NCI-H69 (cell line): ENCODE measurements at places on chromosomes 5 and 9.

GRCh38 chr5:150114102-150114641 is 27.8 kb upstream of the CSF1R start:
- no peak for DNase-seq

DNA sequence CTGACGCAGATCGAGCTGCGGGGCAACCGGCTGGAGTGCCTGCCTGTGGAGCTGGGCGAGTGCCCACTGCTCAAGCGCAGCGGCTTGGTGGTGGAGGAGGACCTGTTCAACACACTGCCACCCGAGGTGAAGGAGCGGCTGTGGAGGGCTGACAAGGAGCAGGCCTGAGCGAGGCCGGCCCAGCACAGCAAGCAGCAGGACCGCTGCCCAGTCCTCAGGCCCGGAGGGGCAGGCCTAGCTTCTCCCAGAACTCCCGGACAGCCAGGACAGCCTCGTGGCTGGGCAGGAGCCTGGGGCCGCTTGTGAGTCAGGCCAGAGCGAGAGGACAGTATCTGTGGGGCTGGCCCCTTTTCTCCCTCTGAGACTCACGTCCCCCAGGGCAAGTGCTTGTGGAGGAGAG is 4.6 kb upstream of the PHYHD1 start:
- no peak for DNase-seq

- DNase-seq, result no peak
Observed at GRCh38 chr5:119741691-119742090, 112.3 kb downstream of the FAM170A start.

DNA sequence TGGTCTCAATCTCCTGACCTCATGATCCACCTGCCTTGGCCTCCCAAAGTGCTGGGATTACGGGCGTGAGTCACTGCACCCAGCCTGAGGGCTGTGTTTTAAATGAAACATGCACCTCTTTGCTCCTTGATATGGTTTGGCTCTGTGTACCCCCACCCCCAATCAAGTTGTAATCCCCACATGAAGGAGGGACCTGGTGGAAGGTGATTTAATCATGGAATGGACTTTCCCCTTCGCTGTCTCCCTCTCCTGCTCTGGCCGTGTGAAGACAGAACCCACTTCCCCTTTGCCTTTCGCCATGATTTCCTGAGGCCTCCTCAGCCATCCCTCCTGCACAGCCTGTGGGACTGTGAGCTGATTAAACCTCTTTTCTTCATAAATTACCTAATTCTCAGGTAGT is 12.5 kb upstream of the NOTCH1 start:
- no peak for DNase-seq

GRCh38 chr9:107620236-107620635 is 130.7 kb upstream of the KLF4 start:
- DNase-seq, result no peak

GRCh38 chr5:52837068-52837467 is 49.4 kb downstream of the ITGA1 start:
- no peak for DNase-seq

DNA sequence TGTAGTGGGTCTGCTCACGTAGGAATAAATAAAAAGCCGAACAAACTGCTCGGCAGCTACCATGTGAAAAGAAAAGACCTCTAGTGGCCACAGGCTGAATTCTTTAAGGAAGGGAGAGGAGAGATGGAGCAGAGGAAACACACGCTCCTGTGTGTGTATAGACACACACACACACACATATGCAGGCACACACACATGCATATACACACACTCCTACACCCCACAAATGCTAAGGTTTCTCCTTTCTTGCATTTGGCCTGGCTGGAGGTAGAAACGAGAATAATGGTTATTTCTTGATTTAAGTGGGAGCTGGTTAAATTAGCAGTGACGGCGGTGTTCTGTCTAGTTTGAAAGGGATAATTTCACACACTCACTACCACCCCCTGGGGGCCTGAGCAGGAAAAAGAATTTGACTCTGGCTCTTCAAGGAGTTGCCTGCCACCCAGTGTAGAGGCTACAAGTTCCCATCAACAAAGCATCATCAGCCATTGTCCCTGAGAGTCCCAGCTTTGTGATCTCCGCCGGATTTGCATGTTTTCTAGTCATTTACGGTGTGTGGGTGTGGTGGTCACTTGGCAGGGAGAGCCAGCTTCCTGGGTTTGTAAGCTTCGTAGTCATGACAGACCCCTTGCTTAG is at the start of gene INSYN2B:
INSYN2B (minus strand) TSS at position 78 of the 636 bp plus-strand sequence. CDS start 96,597 bp downstream, outside the sequence.
- peak; percentile 93 for DNase-seq

GRCh38 chr5:3034881-3035280 is 283.4 kb upstream of the IRX2 start:
- DNase-seq, result no peak

DNA sequence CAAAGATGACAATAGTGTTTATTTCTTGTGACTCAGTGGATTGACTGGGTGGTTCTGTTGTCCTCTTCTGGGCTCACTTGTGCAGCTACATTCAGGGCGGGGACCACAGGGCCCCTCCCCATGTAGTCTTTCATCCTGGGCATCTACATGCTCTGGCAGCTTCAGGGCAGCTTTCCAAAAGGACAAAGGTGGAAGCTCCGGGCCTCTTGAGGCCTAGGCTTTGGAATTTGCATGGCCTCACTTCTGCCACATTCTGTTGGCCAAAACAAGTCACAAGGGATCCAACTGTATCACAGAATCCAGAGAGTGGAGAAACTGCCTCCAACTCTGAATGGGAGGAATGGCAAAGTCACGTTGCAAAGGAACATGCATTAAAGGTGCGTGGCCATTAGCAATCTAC is 64.3 kb downstream of the ARHGAP26 start:
- no peak for DNase-seq
